ENCODE measurements at places on chromosomes 7 and 10.

GRCh38 chr7:129188372-129188891 is at the start of gene SMO:
SMO (plus strand) TSS chr7:129188633; CDS start chr7:129189152, 519 bp downstream.
- no peak for DNase-seq

DNA sequence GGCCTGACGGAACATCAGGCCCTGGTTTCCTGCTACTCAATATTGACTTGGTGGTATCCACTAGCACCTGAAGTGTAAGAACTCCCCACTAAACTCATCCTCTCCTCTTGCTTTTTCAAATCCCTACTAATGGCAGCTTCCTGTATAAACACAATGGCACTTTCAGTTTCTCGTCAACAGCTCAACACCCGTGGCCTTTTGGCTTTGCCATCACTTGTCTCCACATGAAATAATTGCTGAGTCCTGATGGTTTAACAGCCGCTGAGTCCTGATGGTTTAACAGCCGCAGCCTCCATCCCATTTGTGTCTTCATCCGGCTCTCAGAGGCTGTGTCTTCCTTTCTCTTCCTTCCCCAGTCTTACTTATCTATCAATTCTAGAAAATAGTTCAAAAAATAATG is 261.4 kb upstream of the PITRM1 start:
- DNase-seq, result no peak

GRCh38 chr10:115136616-115137015 is 43.5 kb downstream of the ATRNL1 start:
- no peak for DNase-seq

DNA sequence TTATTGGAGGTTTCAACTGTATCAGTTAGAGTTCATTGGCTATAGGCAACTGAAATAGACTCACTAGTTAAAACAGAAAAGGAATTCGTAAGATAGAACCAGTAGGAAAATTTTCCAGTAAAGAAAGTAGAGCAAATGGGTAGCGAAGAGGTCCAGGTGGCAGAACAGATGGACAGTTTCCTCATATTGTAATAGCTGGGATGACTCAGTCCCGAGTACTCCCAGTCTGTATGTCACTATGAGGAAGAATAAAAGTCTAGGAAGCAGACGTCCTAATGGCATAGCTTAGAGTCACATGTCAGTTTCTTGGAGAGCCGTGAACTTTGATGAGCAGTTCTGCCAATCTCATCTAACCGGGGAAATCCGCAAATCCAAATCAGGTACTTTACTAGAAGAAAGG is 95.3 kb downstream of the RNF32 start:
- no peak for DNase-seq

GRCh38 chr10:70528741-70529362 is 50.3 kb downstream of the PALD1 start:
- no peak for DNase-seq

DNA sequence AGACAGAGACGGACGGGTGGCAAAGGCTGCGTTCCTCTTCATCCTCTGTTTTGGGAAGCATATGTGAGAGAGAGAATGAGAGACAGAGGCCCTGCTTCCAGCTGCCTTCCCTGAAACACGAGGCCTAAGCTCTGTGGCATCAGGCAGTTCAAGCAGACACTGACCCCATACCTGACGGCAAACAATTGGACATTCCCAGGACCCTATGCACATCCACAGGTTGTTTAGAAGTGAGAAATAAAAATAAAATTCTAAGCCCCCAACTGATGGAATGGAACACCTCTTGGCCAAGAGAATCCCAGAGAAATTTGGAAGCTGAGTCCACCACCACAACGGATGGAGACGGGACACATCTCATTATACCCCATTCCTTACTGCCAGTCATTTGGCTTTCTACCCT is 105.3 kb downstream of the CPXM2 start:
- no peak for DNase-seq

- DNase-seq, result no peak
These were observed at the start of gene RARRES2 for GRCh38 chr7:150341263-150342120. RARRES2 (minus strand) TSS chr7:150341629; CDS start chr7:150340609, 1,020 bp downstream.

GRCh38 chr10:132532179-132532578 is 5.4 kb upstream of the INPP5A start:
- no peak for DNase-seq

- DNase-seq, result peak; percentile 69
These were observed 5.1 kb upstream of the MYL7 start for GRCh38 chr7:44145969-44146911.

DNA sequence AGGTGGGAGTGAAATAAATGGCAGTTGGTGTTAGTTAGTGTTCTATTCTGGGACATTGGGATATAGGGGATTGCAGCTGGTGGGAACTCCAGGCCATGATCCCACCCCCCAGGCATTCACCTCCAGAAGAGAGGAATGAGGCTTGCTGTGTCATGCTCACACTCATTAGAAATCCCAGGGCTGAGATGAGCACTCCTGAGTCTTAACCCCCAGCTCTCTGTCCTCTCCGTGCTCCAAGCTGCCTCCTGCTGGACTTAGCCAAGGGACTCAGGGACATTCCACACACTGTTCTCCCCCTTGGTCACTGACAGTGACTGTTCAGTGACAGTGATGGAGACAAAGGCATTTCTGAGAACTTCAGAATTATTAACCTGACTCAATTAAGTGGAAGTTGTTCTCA is 21.5 kb downstream of the CYP26A1 start:
- no peak for DNase-seq

- DNase-seq, result no peak
These were observed 13.4 kb upstream of the ERCC6 start for GRCh38 chr10:49552277-49552676.

GRCh38 chr10:131803860-131804425 is 96.9 kb upstream of the PPP2R2D start:
- DNase-seq, result no peak

DNA sequence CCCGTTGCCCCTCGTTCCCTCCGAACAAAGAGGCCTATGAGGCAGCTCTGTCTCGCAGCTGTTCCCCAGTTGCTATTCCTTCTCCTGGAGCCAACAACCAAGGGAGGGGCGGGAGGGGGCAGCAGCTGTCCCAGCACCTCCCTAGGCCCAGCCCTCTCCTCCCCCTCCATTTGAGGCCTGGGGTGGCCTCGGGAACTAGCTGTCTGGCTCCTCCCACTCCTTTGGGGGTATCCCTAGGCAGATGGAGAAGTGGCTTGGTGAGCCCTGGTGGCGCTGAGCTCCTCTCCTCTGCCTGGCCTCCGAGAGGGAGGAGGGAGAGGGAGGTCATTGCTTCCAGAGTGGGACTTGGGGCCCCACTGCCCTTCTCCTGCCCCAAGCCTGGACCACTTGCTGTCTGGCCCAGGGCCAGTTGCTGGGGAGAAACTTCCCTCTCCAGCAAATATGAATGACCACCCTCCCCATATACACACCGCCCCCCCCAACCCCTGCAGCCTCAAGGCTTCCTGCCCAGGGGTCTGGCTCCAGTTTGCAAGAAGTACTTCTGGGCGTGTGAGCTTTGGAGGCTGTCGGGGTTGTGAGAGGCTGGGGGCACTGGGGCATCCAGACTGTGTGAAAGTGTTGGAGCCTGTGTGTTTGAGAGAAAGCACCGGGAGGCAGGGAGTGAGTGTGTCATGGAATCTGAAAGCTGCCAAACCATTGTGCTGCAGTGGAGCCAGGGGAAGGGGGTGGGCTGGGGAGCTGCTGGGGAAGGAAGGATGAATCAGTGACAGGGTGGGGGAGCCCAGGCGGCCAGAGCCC is 3.1 kb downstream of the FLNC start:
- DNase-seq, result no peak

DNA sequence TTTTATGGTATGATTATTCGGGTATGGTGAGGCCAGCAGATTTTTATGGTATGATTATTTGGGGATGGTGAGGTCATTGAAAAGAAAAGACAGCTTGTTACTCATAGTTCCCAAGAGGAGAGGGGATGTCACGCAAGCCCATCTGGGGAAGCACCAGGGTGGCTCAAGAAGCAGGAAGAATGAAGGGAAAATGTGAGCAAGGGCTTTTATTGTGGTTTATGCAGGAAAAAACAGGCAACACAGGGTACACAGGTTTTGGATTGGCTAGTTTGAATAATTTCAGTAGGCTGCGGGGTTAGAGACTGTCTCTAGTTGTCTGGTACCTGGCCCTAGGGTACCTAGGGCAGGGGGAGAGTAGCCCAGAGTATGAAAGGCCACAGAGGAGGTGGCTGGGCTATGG is 26.8 kb upstream of the DGKI start:
- DNase-seq, result no peak

DNA sequence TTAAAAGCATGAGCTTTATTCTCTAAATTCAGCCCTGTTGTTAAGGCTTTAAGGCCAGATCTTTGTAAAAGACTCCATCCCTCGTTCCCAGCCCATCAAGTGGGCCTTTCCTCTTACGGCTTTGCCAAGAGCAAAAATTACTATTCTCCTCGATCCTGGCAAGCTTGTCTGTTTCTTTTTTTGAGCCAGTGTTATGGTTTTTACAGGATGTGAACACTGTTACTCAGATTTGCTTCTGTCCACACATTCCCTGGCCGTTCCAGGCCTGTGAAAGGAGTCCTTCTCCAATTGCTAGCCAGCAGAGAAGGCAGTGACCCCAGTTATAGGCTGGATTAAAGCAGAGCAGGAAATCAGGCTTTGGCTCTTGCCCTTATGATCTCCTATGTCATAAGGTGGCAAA is 47.0 kb upstream of the EPC1 start:
- DNase-seq, result no peak

GRCh38 chr10:5944389-5945189 is 32.8 kb downstream of the IL15RA start:
- no peak for DNase-seq

DNA sequence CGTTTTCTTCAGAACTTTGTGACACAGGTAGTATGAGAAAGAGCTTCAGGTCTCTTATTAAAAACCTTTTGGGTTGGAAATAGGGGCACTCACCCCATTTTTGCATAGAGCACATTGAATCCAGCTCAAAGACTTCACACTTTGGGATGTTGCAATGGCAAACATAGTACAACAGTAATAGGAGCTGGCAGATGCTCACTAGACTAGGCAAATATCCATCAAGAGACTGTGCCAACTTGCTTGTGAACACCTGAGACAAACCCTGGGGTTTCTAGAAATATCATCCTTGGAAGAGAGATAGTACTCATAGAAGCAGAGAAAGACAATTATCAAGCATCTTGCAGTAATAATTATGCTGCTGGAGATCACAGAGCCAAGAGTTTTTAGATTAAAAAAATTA is 280.0 kb downstream of the CACNA2D1 start:
- DNase-seq, result no peak

Data from stimulated activated CD4-positive, alpha-beta T cell treated with anti-CD3 and anti-CD28 coated beads, Interleukin-2, amount 100 ng/mL, for 48 hours (primary cell).